Inflammatory macrophage treated with lipopolysaccharide for 4 hours (primary cell): ENCODE measurements at places on chromosomes 13 and 19.

DNA sequence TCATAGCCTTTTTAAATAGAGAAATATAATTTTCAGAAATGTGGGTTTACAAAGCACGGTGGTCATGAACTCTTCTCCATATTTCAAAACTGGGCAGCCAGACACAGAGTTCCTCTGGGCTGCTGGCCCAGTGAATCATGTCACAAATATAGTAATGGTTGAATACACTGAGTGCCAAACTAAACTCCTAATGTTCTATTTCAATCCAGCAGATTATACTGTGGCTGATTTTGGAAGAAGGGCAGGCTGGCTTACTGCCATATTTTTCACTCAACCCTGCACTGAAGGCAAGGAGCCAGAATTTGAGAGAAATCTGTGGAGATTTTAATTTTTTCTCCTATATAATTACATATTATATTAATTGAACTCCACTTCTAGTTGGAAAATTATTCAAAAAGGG lies 17.0 kb upstream of the PRR20A start:
- DNase-seq, result no peak

GRCh38 chr19:42268142-42268703 lies 829 bp upstream of the CIC start:
- peak; percentile 100 for DNase-seq

GRCh38 chr13:109028624-109029023 lies 399.2 kb downstream of the MYO16 start:
- no peak for DNase-seq

GRCh38 chr13:29222458-29222857 lies 373.0 kb downstream of the SLC7A1 start:
- no peak for DNase-seq

DNA sequence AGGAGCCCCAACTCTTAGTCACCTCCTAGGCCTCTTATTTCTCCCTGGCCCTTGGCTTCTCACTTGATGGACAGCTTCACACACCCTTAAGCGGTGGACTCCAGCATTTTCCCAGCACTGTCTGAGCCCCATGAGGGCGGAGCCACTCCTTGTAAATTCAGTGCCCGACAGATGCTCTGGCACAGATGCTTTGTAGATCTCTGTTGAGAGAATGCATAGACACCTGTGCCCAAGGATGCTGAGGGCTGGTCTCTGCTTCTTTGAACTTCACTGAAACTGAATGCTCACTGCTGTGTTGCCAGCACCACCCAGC lies 3.3 kb downstream of the SYCN start:
- no peak for DNase-seq

GRCh38 chr13:98730441-98730840 lies 22.0 kb downstream of the SLC15A1 start:
- DNase-seq, result no peak

- peak; percentile 96 for DNase-seq
Measured at GRCh38 chr13:41465241-41465847, 8.0 kb downstream of the RGCC start.

DNA sequence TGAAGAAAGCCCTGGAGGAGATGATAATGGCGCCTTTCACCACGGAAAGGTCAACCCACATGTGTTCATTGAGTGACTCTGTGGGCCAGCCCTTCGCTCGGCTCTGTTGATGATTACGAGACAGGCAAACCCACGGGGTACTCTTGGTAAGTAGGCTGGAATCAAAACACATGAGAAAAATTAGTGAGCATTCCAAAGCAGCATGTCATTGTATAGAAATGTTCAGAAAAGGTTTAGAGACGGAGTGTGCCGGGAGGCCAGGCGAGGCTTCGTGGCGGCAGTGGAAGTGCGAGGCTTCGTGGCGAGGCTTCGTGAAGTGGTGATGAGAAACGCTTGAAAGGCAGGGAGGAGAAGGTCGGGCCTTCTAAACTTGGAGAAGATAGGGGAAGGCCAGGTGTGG lies 144.3 kb downstream of the ZNF536 start:
- no peak for DNase-seq

GRCh38 chr19:43674596-43674995 lies 4.6 kb upstream of the PLAUR start:
- DNase-seq, result peak; percentile 92

- peak; percentile 43 for DNase-seq
Measured at GRCh38 chr13:45951724-45952123, 100.2 kb upstream of the SIAH3 start.

DNA sequence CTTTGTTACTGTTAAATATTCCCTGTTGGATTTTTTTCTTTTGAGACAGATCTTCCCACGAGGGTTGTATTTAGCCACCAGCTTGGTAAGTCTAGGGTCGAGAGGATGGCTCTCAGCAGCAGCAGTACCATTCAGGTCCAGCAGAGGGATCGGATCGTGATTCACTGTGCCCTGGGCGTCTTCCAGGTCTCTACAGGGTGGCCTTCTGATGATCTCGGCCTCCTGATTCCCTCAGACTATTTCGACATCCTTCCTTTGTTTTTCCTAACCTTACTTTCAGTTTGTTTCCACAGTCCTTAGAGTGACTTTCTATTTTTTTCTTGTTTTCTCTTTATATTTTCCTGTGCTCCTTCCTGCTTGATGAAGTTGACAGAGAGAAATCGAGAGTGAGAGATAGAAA lies 1436.9 kb downstream of the UQCRFS1 start:
- DNase-seq, result peak; percentile 63
